ENCODE measurements at places on chromosomes 16 and 17.

DNA sequence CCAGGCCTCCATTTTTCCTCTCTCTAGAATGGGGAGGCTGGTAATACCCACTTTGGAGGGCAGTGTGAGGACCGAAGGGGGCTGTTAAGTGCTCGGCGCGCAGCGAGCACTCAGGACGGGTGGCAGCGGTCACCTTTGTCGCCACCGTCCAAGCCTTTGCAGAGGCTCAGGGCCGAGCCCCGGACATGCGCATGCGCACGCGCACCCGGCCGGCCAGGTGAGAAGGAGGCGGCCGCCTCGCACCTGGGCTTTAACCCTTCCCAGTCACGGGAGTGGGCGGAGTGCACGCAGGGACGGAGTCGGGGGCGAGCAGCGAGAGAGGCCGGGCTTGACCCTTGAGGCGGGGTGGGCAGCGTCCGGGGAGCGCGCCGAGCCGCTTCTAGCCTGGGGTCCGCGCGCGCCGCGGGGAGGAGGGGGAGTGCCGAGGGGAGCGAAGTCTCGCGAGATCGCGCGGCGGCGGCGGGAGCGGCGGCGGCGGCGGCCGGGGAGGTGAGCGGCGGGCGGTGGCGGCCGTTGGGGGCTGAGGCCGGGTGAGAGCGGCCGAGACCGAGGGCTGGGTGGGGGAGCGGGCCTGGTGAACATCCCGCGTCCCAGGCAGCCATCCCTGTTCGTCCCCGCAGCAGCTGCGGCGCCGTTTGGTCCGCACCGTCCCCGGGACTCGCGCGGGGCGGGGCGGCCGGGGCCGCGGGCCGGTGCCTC lies at the start of gene MRTFB:
Gene MRTFB, plus strand, starts transcription at position 443 of the 699 bp plus-strand sequence. CDS start 69,288 bp downstream, outside the sequence.
- peak; percentile 84 for DNase-seq

DNA sequence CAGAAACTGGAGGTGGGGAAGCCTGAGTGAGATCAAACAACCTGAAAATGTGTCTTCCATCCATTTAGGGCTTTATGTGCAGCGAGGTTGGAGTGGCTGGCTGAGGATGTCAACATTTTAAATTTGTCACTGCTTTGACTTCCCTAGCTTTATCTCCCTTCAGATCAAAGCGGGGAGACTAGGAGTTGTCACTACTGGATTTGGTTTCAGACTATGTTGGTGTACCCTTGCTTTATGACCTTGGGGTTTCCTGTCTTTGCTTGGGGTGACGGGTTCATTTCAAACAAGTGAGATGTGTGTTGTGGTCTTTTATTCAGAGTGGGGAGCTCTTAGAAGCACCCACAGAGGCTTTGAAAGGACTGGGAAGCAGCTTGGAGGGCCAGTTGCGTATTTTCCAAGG lies 25.6 kb downstream of the MSI2 start:
- DNase-seq: no peak

GRCh38 chr16:79296491-79296890 lies 304.0 kb downstream of the MAF start:
- no peak for DNase-seq

DNA sequence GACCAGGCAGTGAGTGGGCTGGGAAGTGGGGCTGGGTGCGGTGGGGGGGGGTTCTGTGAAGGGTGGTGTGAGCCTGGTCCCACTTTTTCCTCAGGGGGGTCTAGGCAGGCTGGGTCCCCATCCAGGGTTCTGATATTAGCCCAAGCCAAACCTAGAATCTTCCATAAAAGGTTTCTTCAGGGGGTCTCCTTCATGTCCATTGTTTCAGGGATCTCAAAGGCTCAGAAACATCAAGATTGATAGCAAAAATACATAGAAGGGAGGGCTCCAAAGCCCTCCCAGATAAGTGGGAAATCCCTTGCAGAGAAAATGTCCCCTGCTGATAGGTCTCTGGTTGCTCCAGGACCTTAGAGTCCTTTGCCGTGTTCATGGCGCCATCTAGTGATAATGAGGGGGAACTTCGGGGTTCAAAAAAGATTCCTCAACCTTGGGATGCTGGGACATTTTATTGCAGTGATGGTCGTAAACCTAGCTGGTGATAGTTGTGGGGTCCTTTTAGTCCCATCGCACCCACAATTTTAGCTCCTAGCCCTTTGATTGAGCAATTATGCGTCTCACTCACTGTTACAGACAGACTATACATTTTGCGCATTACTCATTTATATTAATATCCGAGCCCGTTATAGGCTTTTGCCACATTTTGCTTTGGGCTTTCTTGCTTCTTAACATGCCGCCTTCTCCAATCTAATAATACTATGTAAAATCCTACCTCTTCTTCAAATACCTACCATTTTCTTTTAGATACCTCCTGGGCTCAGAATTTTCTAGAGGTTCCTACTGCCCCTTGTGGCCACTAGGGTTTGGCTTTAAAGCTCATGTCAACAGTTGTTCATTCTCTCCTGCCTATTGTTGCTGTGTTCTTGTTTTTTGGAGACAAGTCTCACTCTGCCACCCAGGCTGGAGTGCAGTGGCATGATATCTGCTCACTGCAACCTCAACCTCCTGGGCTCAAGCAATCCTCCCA lies 35.1 kb downstream of the IGF2BP1 start:
- peak; percentile 78 for DNase-seq

- DNase-seq: no peak
Observed at GRCh38 chr16:50812046-50812445, 70.2 kb downstream of the CYLD start.
